ENCODE measurements at places on chromosomes 7 and 10.

DNA sequence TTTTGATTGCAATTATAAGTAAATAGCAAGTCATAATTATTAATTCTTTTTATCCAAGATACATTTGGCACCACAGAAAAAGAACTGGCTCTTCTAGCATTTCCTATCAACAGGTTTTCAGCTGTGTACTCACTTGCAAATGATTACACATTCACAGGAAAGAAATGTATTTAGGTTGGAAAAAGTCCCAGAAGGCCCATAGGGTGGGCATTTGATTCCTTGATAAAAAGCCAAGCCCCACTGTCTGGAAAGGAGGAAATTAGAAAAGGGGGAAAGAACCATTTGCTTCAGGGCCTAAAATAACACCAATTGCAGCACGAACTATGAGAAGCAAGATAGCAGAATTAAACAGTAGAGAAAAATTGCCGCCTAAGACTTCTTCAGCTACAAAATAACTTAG, 80.8 kb upstream of the COL1A2 start:
- no peak for DNase-seq

GRCh38 chr7:127404286-127405072, 12.0 kb upstream of the ZNF800 start:
- no peak for DNase-seq

DNA sequence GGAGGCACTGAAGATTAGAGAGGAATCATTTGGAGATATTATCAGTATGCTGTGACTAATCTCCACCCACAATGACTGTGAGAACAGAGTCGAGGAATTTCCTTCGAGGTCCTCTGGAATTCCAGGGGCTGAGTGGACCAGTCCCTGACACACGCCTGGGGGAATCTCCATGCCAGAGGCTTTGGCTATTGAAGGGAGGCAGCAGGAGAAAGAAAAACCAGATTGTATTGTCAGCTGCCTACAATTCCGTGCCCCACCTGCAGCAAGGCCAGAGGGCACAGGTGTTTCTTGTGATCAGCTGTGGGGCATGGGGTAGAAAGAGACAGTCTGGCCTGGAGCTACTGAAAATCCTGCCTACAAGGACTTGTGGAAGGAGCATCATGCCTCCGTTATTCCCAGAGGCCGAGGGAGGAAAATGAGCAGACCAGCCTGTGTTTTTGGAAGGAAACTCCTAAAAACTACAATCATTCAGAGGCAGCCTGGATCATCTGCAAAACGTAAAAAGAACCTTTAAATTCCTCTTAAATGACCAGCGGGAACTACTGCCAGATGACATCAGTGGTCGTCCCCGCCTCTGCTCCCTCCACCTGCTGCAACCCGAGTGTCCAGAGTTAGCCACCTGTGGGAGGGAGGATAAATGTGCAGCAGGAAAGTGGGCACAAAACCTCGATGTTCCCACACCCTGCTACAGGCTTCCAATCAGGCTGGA, 25.4 kb upstream of the ANK3 start:
- no peak for DNase-seq

- DNase-seq: no peak
These were observed 58.3 kb downstream of the DPYSL4 start for GRCh38 chr10:132245056-132245455.

GRCh38 chr7:16978358-16979244, 96.8 kb upstream of the AGR3 start:
- no peak for DNase-seq

- no peak for DNase-seq
These were observed 27.4 kb upstream of the HSPA12A start for GRCh38 chr10:116769791-116770190.

DNA sequence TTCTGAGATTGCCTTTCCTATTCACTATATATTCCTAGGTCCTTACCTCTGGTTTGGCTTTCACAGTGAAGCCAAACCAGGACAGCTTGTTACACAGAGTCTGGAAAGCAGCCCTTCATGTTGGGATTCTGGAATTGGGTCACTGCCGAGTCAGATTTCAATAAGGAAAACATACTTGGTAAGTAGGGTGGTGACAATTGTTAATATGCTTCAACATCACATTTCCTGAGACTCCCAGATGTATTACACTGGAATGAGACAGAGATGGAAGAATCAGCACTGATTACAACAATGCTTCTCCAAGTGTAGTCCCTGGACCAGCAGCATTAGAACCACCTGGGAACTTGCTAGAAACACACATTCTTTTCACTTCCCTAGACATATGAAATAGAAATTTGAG, 268.9 kb upstream of the SEMA3C start:
- no peak for DNase-seq

DNA sequence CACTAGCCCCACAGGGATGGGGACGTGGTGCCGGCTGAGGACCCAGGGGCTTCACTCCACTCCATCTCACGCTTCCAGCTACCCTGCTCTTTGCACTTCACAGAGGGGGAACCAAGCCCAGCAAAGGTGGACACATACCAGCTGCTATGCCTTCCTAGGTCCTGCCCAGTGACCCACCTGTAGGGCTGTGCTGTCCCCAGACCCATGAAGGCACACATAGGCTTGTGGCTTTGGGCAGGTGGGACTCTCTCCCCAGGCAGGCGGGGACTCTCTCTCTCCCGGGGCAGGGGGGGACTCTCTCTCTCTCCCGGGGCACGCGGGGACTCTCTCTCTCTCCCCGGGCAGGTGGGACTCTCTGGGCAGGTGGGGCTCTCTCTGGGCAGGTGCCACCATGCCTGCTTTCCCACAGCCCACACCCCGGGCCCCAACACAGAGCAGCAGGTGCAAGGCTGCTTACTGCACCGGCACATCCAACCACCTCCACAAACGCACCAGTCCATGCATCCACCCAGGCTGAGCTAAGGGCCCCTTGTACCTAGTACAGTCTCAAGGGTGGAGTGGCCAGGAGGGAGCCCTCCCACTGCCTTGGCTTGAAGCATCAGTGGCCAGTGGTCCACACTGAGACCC, 13.8 kb upstream of the GPR146 start:
- DNase-seq: no peak

GRCh38 chr7:497346-497745, 22.3 kb downstream of the PDGFA start:
- no peak for DNase-seq

DNA sequence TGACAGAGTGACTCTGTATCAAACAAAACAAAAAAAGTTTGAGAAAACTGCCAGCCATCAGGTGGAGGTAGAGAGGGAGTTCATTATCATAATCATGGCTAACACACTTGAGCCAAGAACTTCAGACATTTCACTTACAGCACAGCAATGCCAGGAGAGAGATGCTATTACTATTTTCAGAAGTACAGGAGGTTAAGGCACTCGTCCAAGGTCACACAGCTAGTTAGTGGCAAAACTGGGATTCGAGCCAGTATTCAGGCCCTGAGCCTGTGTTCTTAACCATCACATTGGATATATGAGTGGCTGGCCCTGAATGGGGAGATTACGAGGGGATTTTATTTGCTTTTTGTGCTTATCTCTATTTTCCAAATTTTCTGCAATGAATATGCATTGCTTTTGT, 24.8 kb upstream of the UNC5B start:
- DNase-seq: no peak

- DNase-seq: no peak
These were observed 1169.9 kb downstream of the NXPH1 start for GRCh38 chr7:9603291-9603690.

GRCh38 chr10:59524348-59524747, 162.0 kb upstream of the FAM13C start:
- DNase-seq: no peak

Data from activated CD4-positive, CD25-positive, alpha-beta regulatory T cell treated with anti-CD3 and anti-CD28 coated beads, Interleukin-2, amount 50 U/mL, for 16 hours (primary cell).